Stimulated activated CD8-positive, alpha-beta memory T cell treated with anti-CD3 and anti-CD28 coated beads, Interleukin-12 subunit alpha, Interleukin-12 subunit beta, amount 100 ng/mL, for 4 hours (primary cell): ENCODE measurements at places on chromosomes 2 and 18.

- no peak for DNase-seq
These were observed 39.6 kb downstream of the LCLAT1 start for GRCh38 chr2:30486655-30487054.

GRCh38 chr18:23847321-23847986 is 158.2 kb downstream of the LAMA3 start:
- no peak for DNase-seq

GRCh38 chr2:67318993-67319481 is 78.1 kb upstream of the ETAA1 start:
- no peak for DNase-seq

- DNase-seq: no peak
These were observed 103.1 kb downstream of the SH3RF3 start for GRCh38 chr2:109231996-109232705.

- DNase-seq: no peak
These were observed 29.9 kb upstream of the OTOS start for GRCh38 chr2:240170354-240170735.

DNA sequence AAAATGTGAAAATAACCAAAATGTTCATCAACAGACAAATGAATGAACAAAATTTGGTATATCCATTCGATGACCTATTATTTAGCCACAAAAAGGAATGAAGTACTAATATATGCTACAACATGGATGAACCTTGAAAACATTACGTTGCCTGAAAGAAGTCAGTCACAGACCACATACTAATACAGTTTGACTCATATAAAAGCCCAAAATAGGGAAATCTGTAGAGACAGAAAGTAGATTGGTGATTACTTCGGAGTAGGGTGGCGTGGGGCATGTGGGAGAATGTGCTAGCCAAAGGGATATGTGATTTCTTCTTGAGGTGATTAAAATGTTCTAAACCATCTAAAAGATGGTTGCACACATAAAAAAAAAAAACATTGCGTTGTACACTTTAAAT is 44.2 kb upstream of the PPM1B start:
- DNase-seq: no peak

DNA sequence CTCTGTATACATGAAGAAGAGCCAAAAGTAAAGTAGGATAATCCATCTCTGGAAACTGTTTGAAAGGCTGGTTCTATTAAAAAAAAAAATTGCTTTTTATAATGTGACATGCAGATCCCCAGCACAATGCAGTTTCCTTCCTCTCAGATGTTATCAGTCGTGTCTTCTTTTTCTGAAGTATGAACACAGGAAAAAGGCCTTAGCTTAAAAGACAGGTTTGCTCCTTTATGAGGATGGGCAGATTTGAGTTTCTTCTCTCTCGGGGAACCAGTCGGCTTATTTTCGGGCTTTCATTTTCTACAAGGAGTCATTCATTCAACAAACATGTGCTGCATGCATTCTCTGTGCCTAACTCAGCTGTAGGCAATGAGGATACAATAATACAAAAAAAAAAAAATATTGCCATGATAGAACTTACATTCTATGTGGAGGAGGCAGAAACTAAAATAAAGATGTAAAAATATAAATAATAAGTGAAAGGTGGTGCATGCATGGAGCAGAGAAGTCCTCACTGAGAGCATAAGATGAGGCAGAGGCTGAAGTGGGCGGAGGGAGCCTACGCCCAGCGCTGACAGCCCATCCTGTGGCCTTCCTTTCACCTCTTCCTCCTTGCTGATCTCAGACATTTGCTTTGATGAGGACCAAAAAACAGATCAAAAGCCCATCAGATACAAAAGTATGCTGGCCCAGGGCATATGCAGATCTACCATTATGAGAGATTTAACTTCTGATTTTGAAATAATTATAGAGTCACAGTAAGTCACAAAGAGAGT is at the start of gene CD226:
Gene CD226, minus strand, starts transcription at position 513 of the 773 bp plus-strand sequence. Its CDS starts 467 bp downstream, at position 46.
- DNase-seq: no peak

DNA sequence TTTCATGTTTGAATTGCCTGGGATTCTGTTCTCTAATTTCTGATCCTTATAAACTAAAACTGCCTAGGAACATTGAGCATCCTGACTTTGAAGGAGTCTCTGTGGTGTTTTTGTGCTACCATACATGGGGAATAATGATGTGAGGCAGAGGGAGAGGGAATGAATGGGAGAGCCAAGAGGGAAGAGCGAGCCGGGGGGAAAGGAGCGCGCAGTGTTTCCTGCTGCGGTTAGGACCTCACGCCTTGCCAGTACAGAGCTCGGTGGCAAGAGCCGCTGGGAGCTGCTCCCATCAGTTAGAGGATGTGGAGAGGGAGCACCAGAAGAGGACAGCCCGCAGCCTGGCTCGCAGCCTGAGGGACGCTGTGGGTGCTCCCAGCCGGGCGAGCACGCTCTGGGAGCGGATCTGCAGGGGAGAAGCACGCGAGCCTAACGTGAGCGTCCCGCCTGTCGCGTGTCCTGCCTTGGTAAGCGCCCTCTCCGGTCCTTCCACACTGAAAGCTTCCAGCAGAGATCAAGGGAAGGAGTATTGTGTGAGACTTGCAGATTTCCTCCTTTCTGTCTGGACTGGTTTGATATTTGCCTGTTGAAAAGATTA is 114.7 kb downstream of the FAM210A start:
- DNase-seq: no peak

DNA sequence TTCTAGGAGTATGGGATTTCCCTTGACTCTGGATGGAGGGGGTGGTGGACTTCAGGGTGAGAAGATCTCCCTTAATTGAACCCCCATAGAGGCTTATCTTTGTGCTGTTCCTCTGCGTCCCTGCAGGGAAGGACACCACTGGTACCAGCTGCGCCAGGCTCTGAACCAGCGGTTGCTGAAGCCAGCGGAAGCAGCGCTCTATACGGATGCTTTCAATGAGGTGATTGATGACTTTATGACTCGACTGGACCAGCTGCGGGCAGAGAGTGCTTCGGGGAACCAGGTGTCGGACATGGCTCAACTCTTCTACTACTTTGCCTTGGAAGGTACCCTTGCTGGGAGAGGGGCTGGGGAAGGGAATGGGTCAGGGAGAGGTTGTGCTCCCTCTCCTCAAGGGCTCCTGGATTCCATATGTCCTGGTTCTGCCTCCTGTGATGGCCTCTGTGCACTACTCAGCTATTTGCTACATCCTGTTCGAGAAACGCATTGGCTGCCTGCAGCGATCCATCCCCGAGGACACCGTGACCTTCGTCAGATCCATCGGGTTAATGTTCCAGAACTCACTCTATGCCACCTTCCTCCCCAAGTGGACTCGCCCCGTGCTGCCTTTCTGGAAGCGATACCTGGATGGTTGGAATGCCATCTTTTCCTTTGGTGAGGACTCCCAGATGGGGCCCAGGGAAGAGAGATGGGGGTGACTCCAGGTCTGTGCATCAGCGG is 19.3 kb downstream of the PRKAG3 start:
- no peak for DNase-seq

DNA sequence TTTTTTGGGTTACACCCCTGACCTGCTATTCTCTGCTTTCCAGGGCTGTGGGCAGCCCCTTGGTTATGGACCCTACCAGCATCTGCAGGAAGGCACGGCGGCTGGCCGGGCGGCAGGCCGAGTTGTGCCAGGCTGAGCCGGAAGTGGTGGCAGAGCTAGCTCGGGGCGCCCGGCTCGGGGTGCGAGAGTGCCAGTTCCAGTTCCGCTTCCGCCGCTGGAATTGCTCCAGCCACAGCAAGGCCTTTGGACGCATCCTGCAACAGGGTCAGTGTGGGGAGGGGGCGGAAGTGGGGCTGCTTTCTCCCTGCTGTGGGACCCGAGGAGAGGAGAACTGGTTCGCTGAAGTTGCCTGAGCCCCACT is 9.7 kb upstream of the WNT10A start:
- no peak for DNase-seq

DNA sequence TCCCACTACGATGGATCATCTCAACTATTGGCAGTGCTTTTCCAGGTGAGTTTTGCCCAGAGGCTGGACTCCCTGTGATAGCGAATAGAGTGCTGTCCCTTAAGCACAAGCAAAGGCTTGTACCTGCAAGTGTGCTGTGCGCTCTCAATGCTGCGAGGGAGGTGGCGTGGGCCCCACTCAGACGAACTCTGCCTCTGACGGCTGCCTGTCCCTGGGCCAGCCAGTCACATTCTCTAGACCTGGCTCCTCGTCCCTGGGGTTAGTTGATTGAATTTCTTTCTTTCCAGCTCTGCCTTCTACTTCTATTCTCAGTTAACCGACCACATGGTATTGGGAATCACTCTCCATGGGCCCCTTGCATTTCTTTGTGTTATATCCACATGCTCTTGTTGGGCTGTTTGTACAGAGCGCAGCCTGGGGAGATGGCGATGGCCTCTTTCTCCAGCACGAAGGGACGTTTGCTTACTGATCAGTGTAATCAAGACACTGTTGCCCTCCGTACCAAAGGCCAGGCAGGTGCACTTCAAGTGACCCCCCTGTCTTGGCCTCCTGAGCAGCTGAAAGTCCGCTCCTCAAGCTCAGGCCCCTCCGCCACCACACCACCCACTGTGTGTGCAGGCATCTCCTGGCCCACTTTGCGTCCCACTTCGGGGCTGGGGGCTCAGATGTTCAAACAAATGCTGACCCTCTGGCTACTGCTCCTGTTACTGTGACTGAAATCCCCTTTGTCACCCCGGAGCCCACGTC is 151.3 kb downstream of the ZNF236 start:
- no peak for DNase-seq

DNA sequence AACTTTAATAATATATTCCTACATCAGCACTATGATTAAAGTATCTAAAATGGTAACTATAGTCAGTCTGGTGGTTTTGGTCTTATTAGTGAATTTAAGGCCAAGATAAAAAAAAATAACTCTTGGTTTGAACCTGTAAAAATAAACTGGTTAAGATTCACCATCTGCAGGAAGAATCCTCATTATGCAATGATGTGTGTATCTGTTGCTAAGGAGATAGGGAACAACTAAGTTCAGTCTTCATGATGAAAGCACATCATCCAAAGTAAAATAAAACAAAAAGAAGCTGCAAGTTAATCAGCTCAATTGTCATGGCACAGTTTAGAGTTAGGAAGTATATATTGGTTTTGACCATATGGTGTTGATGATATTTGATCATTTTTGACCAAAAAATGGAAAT is 466.0 kb downstream of the NYAP2 start:
- no peak for DNase-seq

DNA sequence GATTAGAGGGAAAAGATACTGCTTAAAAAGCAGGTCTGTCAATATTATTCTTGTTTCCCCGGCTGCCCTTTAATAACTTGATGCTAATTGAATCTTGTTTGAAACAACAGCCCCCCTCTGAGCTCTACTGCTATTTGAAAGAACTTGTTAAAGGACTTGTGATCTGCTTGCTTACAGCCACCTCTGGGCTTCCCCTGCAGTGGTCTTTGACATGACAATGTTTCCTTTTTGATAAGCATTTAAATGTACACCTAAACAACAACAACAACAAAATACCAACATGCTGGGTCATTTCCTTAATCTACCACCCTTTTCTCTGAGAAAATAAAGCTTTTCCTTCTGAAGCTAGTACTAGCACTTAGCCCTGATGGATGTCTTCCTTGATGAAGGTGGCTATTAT is 3.9 kb downstream of the HOXD1 start:
- DNase-seq: no peak

GRCh38 chr2:140600116-140600515 is 1530.7 kb downstream of the LRP1B start:
- DNase-seq: no peak

DNA sequence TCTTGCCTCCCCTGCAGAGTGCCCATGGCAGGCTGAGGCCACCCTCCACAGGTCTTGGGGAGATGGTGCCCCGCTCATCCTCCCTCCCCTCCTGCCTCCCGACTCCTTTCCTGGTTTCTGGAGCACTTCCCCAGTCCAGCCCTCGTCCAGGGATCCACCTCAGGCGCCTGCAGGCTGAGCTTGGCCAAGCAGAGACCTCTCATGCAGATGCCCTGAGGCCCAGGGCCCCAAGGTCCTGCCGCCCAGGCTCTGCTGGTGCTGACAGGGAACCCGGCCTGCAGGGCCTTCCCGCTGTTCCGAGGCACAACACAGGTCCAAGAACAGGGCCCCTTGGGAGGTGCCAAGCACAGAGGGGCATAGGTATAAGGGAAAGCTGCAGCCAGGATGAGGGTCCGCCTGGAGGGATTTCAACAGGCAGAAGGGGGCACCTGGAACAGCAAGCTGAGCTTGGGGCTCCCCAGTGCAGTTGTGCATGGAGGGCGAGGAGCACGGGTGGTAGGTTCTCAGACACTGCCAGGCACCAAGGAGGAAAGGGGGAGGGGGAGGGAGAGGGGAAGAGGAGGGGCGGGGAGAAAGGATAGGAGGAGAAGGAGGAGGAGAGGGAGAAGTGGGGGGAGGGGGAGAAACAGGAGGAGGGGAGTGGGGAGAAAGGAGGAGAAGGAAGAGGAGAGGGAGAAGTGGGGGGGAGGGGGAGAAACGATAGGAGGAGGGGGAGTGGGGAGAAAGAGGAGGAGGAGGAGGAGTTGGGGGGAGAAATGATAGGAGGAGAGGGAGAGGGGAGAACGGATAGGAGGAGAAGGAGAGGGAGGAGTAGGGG is 1.2 kb upstream of the ANO7 start:
- no peak for DNase-seq

DNA sequence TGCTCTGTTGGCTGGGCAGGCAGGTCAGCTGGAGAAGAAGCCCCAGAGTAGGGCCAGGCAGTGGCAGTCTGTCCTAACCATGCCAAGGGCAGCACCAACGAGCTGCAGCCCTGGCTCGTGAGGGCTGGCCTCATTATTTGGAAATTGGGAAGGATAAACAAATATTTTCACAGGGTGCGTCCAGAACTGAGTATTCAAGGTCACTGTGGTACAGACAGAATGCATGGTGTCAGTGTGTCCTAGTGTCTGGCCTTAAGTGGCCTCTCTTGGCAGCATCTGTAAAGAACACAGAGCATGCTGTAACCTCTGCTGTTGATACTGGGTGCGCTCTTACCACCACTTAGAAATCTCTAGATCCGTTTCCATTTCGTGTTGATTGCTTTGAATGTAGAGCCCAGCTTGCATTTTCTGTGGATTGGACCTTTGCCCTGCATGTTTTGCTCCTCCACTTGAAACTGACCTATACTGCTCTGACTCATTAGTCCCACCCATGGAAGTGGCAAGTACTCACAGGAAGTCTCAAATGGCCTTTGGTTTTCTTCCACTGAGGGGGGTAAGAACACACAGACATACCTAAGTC is 88.2 kb downstream of the GREB1L start:
- DNase-seq: no peak

DNA sequence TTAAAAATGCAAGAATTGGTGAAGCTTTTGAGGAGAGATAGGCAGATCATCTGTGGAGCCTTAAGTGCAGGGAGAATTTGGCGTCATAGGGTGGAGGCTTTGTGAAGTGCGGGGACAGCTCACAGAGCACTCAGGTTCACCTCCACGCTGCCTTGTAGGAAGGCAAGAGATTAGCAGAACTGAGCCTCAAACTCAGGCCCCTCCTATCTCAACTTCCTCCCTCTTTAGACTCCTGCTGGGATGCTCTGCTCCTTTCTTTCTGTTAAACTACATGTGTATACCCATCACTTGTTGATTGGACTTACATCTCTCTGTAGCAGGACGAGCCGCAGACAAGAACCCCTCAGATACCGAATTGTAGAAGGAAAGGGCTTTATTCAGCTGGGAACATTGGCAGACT is 422.2 kb downstream of the SETBP1 start:
- no peak for DNase-seq

GRCh38 chr2:85239102-85239501 is 88.7 kb downstream of the TGOLN2 start:
- DNase-seq: no peak
